Stimulated activated CD4-positive, alpha-beta T cell treated with anti-CD3 and anti-CD28 coated beads, TNF-alpha, amount 100 ng/mL, for 24 hours (primary cell): ENCODE measurements at places on chromosomes 7 and 10.

DNA sequence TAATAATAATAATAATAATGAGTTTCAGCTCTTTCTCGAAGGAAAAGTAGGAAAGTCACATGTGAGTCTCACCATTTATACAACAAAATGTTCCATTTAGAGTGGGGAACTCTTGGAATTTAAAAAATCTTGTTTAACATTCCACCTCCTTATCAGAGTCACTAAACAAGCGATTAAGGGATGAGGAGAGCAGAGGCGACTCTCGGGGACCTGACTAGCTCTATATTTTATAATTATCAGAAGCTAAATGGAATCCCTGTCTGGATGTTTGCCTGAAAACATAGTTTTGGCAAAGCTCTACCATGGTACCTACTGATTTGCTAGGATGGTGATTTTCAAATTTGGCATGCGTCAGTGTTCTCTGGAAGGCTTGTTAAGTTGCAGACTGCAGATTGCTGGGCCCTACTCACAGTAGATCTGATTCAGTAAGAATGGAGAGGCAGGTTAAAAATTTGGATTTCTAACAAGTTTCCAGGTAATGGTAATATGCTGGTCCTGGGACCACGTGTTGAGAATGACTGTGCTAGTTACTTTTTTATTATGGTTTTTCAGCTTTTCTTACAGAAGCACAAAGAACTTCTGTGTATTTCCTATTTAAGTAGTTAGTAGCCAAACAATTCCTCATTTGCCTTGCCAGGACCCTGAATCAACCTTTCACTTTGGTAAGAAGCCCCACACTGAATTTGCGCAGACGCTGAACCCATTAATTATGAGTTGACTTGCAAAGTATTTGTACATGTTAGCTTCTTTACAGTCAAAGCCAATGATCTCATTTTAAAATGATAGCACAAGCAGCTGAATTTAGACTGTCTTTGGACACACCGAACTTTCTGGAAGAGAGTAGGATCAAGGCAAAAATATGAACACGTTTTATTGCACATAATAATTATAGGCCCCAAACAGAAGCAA lies 39.5 kb downstream of the CPED1 start:
- DNase-seq = no peak

GRCh38 chr10:98391065-98391464 lies 23.9 kb downstream of the PYROXD2 start:
- no peak for DNase-seq

DNA sequence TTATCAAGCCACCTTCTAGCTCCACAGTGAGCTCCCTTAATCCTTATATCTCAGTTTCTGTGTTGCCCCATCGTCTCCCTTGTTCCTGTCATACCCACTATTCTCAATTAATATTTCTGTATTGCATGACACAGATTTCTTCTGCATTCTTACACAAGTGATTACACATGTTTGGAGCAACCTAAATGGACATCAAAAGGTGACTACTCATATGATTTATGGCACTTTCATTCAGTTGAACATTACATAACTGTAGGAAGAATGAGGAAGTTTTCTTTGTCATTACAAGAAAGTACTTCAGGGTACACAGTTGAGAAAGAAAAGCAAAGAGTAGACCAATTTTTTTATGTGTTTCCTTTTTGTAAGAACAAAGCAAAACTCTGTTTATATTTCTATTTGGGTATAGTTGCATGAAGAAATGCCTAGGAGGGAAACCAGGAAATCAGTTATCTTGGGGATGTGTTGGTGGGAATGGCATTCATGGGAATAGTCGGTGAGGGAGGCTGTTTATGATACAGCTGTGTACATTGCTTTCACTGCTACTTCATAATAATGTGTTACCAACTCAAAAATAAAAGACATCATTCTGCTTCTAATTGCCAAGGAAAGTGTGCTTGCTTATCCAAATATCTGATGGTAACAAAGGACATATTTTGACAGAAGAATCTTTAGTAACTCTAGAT lies 23.6 kb upstream of the PRSS37 start:
- DNase-seq = no peak

DNA sequence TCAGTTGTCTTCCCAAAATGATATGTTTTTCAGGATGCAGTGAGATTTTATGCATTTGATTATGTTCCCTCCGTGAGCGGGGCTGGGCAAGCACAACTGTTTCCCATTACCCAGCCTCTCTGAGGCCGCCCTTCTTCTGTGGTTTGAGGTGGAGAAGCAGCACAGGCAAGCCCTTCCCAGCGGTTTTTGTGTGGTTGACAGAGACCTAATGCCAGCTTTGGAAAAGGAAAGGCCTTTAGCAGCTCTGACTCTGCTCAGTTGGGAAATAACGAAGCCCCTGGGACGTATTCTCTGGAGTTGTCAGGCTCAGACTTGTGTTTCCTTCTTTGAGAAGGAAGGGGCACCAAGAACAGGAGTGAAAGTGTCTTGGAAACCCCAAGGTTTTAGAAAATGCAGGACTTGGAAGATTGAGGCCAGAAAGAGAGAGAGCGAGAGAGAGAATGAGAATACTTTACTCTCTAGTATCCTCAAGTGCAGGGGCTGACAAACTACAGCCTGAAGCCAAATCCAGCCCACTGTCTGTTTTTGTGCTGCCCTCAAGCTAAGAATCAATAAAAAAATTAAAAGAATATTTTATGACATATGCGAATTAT lies 20.6 kb upstream of the PDCD4 start:
- DNase-seq = no peak

DNA sequence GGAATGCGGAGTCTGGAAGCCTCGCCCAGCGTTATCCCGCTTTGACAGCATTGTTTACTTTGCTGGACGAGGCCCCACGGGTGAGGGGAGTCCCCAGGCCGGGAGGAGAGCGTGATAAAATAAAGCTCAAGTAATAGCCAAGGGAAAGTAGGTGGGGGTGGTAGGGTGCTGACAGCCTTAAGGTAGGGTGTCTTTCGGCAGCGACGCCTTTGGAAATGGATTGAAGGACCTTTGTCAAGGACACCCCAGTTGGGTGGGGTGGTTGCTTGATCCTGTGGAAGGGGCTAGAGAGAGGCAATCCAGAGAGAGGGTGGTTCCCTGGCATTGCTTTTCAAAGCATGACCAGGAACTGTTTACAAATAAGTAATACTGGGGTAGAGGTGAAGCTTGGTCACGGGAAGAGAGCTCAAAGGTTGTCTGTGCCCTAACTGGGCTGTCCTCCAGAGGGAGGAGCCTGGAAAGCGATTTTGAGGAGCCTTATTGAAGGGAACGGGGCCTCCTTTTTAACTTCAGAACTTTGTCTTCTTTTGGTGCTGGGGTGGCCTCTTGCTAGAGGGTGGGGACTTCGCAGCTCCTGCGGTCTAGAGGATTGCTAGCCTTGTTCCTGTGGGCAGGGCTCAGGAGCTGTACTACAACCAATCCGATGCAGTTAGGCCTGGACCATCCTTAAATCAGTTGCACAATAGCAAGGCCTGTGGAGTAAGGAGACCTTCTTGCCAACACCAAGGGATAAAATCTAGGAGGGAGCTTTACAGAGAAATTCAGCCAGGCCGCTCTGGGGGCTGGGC lies 1.3 kb downstream of the EIF4EBP2 start:
- DNase-seq = no peak
